Activated CD4-positive, alpha-beta T cell treated with anti-CD3 and anti-CD28 coated beads for 24 hours (primary cell): ENCODE measurements at places on chromosomes 7 and 10.

DNA sequence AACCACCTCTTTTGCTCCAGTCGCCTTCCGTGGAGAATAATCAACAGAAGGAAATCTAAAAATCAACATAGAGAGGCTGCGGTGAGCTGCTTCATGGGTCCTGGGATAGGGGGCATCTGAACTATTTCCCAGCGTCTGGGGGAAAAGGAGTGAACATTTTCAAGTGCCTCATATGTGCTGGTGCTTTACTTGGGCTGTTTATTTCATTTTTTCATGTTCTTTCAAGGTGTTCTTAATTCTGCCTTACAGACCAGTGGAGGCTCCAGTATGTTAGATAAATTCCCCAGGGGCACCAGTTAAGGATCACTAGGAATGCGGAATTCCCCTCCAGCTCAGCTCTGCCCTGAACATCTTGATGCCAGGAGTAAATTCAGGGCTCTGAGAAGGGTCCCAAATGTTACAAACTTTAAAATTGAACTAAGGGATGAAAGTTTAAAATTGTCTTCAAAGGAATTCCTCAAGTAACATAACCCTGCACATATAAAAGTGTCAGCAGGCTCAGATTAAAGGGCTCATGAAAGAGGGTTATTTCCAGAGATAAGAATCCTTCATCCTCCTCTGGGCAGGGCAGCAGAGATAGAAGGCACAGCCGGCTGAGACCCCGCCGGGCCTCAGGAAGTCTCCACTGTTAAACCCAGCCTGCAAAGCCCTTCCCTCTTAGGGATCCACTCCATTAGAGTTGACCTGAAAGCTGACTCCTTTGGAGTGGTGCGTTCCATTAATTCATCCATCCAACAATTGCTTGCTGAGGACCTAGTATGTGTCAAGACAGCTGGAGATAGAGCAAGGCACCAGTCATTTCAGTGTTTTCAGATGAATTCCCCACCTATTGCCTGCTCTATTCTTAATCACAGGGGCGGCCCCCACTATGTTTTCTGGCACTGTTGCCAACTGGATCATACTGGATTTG is 345.8 kb downstream of the KCNMA1 start:
- DNase-seq = no peak

DNA sequence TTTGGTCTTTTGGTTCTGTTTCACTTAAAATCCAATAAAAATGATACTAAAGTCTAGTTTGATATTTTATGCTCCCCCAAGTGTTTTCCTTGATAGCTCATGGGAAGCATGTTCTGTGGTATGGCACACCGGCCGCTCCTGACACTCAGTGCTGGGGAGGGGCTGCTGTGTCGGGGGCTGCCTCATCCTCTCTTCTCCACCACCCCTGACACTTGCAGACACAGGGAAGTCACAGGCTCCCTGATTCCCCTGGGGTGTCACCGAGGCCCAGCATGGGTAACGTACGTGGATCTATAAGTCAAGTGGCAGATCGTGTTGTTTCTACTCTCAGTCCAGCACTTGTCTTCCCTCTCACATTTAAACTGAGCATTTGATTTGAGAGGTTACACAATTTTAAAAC is 508.6 kb downstream of the TNS3 start:
- no peak for DNase-seq

GRCh38 chr7:2037301-2037807 is 195.4 kb downstream of the MAD1L1 start:
- DNase-seq = no peak

DNA sequence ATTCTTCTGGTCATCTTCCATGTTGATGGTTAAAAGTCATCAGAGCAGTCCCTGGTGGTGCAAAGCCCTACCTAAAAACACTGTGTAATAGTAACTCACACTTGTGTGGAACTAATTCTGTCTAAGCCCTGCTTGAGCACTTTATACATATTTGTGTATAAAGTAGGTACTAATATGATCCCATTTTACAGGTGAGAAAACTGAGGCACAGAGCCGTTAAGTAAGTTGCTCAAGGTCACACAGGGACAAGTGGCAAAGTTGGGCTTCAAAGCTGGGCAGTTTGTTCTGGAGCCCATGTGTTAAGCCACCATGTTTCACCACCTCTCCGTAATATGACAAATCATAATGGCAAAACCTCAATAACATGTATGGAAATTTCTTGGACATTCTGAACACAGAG is 48.1 kb downstream of the BPGM start:
- DNase-seq = no peak

GRCh38 chr10:106967452-106967851 is 197.1 kb downstream of the SORCS1 start:
- DNase-seq = no peak

GRCh38 chr7:82204694-82205093 is 238.9 kb downstream of the CACNA2D1 start:
- DNase-seq = no peak

DNA sequence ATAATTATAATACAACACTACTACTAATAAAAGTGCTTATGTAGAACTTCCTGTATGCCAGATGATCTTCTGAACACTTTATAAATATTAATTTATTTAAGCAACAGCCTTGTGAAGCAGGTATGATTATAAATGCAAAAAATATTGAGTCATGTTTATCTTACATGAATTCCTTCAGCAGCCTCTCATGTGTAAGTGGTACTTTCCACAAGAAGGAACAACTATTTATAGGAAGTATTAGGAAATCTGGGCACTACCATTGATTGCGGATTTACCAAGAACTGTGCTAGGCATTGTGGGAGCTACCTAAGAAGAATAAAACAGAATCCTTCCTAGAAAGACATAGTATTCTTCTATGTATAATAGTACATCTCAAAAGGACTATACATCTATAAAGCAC is 10.7 kb upstream of the STEAP4 start:
- DNase-seq = no peak

GRCh38 chr10:116710076-116710475 is 32.3 kb downstream of the HSPA12A start:
- DNase-seq = no peak

GRCh38 chr10:13593535-13593934 is 6.8 kb downstream of the PRPF18 start:
- no peak for DNase-seq

- no peak for DNase-seq
These were observed 47.9 kb downstream of the MICALL2 start for GRCh38 chr7:1411414-1411813.

DNA sequence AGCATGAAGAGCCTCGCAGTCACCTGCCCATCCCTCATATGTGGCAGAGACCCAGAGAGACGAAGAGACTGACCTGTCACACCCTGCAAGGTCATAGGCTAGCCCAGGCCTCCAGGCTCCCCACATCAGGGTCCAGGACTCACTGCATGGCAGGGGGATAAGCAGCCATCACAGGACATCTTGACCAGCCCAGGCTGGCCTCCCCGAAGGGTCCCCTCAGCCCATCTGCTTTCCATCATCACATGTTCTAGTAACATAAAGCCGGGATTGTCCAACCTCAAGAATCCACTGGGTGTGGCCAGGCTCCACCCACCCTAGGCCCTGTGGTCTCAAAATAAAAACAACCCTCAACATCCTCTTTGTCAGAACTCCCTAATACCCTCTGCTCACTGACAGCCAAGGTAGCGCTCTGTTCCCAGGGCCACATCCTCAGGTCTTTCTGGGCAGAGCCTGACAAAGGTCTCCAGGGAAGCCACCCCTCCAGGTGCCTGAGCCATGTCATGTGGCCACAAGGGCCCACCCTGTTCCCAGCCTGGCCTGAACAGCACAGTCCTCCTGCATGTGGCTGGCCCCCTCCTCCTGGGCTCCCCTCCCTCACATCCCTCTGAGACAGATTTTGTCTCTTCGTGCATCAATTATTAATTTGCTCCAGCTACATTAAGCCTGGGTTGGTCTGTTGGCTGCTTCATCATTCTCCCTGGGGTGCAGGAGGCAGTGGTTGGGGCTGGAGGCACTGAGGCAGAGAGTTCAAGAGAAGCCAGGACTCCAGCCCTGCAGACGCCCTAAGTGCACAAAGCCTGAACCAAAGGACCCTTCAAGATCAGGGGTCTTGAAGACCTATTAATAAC is 131.8 kb upstream of the UNC5B start:
- no peak for DNase-seq

- no peak for DNase-seq
These were observed at the start of gene PRLHR for GRCh38 chr10:118595598-118596425. TSS of gene PRLHR (minus strand) at chr10:118595648. CDS start at chr10:118595244, 404 bp downstream.

DNA sequence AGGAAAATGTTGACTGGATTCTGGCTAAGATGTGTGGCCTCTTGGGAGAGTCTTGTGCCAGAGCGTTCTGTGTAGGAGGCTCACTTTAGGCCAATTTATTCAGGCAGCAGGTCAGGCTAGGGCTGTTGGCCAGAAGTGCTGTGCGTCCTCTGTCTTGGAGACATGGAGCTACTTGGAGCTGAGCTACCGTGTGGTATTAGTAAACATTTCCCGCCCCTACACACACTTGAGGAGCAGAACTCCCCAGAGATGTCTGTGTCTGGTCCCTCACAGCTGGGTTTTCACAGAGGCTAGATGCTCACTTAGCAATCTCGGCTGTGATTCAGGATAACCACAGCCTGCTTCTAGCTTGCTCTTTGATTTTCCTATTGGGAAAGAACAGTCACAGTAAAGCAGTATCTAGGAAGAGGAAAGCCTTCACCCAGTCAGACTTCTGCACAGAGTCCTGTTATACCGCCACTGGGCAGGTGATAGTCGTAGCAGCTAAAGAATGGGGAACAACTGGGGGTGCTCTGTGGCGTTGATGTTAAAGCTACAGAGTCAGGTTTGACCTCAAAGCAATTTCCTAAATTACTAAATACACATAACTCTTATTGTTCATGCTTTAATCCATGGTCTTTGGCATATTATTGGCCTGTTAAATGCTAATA is 86.7 kb downstream of the MDFIC start:
- no peak for DNase-seq

- no peak for DNase-seq
These were observed 39.9 kb downstream of the CYTH3 start for GRCh38 chr7:6232534-6232933.

DNA sequence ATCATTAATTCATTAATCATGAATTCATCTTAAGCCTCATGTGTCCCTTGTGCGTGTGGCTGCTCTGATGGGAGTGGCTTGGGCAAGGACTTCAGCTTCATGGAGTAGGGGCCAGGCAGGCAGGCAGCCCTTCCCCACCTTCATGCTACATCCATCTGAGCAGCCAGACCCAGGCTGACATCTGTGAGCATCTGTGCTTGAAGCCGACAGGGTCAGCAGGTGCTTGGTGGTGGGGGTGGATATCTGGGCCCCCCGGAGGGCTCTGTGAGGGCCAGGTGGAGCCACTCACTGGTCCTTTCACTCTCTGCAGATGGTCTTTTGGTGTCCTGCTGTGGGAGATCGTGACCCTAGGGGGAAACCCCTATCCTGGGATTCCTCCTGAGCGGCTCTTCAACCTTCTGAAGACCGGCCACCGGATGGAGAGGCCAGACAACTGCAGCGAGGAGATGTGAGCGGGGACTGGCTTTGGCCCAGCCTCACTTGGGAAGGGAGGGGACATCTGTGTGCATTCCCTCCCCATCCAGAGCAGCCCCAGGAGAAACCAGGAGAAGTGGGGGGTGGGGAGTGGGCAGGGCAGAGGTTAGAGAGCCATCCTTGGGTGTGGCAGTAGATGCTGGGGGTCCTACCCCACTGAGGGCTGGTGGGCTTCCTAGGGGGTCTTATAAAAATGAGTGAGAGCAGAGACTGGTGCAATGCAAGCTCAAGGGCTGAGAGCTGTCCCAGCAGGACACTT is 14.7 kb upstream of the CSGALNACT2 start:
- no peak for DNase-seq

GRCh38 chr10:110447886-110448285 is 49.8 kb upstream of the DUSP5 start:
- DNase-seq = no peak

DNA sequence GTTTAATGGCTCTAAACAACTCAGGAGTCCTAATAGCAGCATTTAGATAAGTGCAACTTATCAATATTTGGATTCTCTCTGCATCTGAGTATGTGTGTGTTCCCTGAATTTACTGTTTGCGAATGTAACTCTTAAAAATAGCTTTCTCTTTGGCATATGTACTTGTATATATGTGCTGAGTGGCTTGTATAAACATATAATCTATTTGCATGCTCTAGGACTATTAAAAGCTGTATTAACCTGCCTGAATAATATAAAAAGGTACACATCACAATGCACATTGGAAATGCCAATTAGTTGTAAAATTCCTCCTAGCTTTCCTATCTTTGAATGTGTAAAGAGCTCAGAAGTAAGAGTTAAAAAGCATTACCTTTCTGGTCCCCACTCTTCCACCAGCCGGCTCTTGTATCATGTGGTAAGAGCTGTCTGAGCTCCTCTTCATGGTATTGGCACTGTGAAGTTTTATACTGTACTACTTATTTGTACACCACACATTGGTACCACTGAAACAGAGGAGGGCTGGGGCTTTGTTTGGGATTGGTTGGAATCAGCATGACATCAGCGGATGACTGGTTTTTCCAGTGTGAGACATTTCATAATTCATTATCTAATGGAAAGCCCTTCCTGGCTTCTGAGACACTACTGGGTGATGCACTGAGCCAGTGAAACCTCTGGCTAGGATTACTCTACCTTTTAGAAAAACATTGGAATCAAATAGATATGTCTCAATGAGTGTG is at the start of gene INHBA:
TSS of gene INHBA (minus strand) at position 456 of the 737 bp plus-strand sequence. CDS start 2,716 bp downstream, outside the sequence.
- DNase-seq = no peak

DNA sequence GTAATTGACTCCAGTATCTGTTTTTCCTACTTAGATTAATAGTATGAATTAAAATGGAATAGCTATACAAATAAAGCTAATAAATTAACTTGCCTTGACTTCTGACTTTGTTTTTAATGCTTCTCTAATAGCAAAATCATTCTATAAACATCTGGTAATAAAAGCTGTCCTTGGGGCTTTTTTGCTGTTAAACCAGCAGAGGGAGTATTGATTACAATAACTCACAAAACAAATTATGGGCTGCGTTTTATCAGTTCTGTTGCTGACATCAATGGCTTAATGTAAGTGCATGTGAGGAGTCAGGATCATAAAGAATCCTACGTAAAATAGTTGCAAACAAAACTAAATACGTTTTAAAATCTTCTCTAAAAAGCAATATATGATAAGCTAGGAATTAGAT is 667.8 kb downstream of the PCDH15 start:
- DNase-seq = no peak

- no peak for DNase-seq
These were observed 67.8 kb downstream of the SRPK2 start for GRCh38 chr7:105320896-105321295.

DNA sequence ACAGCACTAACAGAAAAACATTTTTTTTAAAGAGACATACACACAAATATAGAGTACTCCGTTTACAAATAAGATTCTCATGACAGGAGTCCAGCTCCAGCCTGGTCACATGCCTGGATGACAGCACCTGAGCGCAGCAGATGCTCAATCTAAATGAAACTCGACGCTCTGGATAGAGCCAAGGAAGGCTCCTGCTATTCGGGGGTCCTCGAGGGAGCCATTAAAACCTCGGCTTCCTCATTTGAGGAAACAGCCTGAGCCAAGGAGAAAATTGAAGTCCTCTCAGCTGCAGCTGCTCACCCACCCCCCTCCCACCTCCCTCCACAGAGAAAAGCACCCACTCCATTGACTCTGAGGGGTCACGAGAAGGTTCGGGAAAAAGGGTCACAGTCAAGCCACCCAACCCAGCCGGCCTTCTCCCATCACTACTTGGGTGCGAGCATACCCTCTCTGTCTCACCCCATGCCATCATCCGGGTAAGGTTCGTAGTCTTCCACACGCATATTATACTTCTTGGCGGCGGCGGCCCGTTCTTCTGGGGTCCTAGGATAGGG is 673 bp downstream of the NDUFB8 start:
- no peak for DNase-seq

- DNase-seq = no peak
These were observed 6.2 kb downstream of the IL2RA start for GRCh38 chr10:6055929-6056328.

GRCh38 chr7:96887426-96887825 is 117.9 kb upstream of the DLX6 start:
- no peak for DNase-seq

- DNase-seq = no peak
These were observed 12.3 kb downstream of the TRIM56 start for GRCh38 chr7:101097561-101097960.
